ENCODE measurements at places on chromosomes 3 and 15.
A peak's percentile ranks its signal among the peaks of the same experiment; 100 is the strongest.

GRCh38 chr3:105793040-105793439 lies 75.8 kb downstream of the CBLB start:
- DNase-seq, result peak; percentile 8

DNA sequence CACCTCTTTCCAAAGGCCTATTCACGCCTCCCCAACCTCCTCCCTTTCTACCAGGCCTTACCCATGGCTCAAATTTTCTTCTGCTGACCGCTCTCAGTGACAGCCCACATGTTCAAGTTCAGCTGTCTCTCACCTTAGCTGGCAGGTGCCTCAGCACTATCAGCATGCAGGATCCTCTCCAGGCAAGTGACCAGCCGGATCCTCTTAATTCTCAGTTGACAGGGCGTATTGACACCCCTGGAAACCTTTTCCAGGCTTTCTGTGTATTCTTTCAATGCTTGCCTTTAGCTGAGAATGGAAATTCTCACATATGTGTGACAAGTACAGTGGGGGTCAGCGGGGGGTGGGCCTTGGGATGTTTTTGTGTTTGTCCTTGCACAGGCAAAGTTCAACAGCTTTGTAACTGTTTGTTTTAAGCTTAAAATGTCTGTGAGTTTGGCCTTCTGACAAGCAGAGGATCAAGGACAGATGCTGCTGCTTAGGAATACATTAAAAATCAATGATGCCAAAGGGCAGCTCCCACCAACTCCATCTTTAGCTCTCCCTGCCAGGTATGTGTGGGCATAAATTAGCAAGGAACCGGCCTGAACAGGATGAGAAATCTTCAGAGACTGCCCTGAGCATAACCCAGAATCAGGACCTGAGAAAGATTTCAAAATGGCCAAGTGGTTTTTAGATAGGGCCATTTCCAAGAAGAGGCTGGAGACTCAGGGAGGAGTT lies 17.4 kb upstream of the BDH1 start:
- no peak for DNase-seq

- DNase-seq, result peak; percentile 55
Measured at GRCh38 chr15:30859091-30859874, 44.4 kb upstream of the FAN1 start.

- DNase-seq, result peak; percentile 93
Measured at GRCh38 chr3:138347960-138348753, at the start of gene MRAS. Gene MRAS, plus strand, starts transcription at chr3:138348579. Its CDS starts 24,305 bp downstream, at chr3:138372884.

DNA sequence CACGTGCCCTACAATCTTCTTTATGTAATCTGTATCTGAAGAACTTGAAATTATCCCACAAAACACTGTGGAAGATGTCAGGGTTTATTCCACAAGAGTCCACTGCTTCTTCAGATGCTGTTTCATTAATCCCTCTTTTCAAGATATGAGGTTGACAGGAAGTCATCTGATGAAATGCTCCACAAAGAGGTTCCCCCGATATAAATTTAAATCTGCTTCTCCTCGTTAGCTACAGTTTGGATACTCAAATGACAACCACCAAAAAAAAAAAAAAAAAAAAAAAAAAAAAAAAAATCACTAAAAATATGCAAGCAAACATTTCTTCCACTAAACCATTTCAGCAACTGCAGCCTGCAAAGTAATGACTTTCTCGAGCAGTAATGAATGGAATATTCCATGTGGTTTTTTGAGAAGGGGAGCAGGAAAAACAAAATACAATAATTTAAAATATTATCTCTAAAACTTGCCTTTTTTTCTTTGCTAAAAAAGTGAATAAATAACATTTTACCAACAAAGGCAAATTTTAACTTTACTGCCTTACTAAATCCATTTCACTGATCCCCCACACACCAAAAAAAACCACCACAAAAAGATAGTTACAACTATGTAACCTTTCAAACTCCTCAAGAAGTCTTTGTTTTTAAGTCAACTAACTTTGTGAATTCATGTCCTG lies 37.8 kb downstream of the DLG1 start:
- DNase-seq, result no peak

GRCh38 chr3:172187511-172187910 lies 148.1 kb downstream of the FNDC3B start:
- DNase-seq, result no peak

- DNase-seq, result no peak
Measured at GRCh38 chr3:100602506-100603444, 6.6 kb upstream of the ADGRG7 start.

DNA sequence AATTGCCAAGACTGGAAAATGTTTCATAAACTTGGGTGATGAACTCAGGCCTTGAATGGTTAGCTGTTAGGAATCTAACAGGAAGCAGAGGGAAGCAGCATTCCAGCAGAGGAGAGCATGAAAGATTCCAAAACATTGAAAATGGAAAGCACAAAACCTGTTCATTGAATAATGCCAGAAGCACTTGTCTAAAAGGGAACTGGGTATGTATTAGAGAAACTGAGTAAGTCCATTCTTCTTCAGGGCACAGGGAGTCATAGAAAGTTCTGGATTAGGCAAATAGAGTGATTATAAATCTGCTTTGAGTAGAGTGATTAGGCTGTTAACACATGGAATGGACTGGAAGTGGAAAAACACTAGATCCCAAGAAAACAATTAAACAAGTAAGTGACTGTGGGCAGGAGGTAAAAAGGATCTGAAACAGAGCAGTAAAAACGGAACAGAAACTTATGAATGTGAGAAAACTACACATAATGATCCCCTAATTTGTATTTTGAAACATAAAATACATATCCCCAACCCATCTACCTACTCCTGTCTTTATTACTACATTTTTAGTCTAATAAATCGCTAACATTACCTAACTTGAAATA lies 343.4 kb downstream of the TBC1D5 start:
- DNase-seq, result no peak

GRCh38 chr3:87719060-87719459 lies 339.7 kb downstream of the CGGBP1 start:
- no peak for DNase-seq

- DNase-seq, result peak; percentile 79
Measured at GRCh38 chr15:51281368-51281967, 56.9 kb downstream of the CYP19A1 start.

DNA sequence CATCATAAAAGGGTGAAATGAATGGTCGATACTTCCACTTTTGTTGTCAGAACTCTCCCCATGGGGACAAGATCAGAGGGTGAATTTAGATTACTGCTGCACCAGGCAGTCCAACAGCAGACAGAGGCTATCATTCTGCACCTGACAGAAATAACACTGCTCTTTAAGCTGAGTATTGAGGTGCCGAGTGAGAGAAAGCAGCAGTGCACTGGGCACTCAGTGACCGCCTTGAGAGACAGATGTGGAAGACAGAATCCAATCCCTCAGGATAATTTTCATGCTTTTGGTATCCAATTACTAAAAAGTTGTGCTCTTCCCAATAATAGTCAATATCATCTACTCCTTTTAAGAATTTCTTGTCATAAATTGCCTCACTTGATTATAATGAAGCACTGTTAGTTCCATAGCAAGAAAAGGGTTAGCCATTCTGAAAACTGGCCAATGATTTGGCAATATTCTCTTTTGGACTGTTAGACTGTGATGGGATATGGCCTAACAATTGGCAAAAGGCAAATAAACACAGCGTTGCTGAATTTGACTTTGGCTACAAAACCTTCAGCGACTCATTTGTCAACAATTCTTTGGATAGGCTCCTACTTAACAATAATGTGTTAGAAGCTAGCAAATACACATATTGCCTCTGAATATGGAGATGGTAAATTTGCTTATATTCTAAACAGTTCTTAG lies 5.5 kb downstream of the FGF7 start:
- no peak for DNase-seq

DNA sequence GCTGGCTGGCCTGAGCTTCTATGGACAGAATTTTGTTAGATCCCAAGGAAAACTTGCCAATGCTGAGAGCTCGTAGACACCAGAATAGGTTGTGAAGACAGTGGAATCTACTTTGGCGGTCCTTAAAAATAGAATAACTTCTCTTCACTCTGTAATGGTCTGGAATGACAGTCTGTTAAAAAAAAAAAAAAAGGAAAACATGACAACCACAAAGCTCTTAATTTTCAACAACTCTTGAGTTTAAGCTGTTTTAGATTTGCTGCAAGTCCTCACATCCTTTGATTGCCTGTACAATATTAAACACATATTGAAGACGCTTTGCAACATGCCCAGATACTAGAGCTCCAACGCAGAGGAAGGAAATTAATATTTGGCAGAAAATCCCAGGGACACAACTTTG lies 122.8 kb upstream of the GALNT15 start:
- no peak for DNase-seq

- peak; percentile 88 for DNase-seq
Measured at GRCh38 chr15:88657326-88658069, 18.7 kb downstream of the ISG20 start.

DNA sequence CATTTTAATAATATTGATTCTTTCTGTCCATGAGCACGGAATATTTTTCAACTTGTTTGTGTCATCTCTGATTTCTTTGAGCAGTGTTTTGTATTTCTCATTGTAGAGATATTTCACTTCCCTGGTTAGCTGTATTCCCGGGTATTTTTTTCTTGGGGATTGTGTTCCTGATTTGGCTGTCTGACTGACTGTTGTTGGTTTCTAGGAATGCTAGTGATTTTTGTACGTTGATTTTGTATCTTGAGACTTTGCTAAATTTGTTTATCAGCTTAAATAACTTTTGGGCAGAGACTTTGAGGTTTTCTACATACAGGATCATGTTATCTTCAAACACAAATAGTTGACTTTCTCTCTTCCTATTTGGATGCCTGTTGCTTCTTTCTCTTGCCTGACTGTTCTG lies 418.8 kb upstream of the ALCAM start:
- no peak for DNase-seq

- DNase-seq, result no peak
Measured at GRCh38 chr3:38985981-38986380, 65.8 kb downstream of the SCN11A start.

DNA sequence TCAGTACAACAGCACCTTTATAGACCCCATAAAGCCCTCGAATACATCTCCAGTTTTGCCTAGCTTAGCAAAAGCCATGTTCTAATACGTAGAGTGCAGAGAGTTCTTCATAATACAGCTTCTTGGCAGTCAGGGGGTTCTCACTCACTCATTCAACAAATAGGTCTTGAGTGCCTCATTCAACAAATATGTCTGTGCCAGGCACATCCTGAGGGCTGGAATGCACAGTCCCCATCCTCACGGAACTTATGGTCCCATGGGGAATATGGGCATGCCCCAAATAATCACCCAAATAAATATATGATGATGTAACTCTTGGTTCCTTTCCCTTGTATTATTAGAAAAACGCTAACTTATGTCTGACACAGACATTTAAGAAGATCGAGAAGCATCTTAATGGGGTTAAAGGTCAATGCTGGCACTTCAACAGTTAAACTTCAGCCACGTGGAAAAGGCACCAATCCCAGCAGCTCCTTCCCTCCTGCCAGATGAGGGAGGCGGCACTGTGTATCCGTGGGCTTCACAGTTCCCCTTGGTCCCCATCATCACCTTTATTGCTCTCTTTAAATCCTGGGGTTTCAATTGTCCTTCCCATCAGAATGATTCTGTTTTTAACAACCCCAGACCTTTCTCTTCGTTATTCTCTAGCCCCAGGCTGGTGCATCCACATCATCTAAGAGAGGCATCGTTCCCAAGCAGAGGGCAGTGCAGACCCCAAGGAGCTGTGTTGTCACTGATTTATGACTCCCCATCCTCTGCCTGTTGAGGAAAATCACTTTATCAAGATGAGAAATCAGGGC lies 18.9 kb upstream of the SEMA5B start:
- DNase-seq, result no peak

DNA sequence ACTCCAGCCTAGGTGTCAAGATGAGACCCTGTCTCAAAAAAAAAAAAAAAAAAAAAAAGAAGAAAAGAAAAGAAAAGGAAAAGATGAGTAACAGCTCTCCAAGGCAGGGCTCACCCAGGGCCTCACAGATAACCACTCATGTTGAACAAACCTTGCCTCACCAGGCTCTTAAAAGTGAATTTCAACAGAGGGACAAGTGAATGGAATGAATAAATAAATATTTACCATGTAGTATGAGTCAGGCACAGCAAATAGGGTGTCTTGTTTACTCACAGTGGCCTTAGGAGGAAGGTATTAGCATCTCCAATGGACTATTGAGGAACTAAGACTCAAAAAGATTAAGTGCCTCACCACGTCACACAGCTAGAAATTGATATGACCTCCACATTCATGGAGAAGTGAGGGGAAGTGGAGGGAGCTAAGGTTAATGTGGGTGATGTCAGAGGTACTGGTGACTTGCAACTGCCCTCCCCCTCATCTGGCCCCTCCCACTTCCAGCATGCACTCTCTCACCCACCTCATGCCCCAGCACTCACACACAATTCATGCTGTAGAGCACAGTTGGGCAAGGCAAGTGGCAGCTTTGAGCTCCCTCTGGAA lies 255.5 kb downstream of the UACA start:
- DNase-seq, result no peak

DNA sequence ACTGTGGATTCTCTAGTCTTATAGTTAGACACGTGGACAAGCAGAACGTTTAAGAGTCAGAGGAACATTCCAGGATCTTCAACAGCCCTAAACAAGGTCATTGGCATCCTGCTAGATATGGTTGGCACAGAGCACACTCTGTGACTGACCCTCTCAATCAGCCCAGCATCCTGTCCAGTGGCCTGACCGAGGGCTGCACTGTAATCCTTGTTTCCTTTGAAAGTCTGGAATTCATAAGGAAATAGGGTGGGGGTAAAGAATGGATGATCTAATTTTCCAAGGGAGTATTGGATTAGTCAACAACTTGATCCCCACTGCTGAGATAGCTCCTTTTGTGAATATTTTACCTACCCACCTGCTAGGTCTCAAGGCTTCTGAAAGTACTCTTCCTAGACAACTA lies 94.5 kb upstream of the DLG1 start:
- DNase-seq, result peak; percentile 0

- DNase-seq, result no peak
Measured at GRCh38 chr15:63473749-63473998, 30.7 kb upstream of the USP3 start.

DNA sequence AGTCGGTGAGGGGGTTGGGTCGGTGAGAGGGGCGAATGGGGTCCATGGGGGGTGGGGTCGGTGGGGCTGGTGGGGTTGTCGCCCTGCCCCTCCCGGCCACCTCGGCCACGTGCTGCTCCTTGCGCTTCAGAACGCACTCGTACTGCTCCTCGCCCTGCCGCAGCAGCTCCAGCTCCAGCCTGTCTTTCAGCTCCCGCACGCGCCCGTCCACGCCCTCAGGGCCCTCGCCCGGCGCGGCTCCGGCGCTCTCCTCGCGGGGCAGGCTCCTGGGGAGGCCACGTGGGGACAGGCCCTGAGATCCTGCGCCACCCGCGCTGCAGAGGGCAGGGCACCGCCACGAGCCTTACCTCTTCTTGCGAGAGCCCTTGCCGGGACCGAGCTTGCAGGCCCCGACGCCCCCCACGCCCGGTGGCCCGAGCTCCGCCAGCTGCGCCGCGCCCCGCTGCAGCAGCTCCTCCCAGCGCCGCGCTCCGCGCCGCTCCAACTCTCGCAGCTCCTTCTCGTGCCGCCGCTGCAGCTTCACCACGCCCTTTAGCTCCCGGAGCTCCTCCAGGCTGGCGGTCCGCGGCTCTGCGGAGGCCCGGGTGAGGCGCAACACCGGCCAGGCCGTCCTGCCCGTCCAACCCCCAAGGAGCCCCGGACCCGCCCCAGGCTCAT lies 8.2 kb upstream of the ANKRD63 start:
- peak; percentile 90 for DNase-seq

GRCh38 chr3:172209333-172210321 lies 170.2 kb downstream of the FNDC3B start:
- DNase-seq, result no peak

- DNase-seq, result no peak
Measured at GRCh38 chr15:79615754-79616153, 183.6 kb downstream of the MINAR1 start.

GRCh38 chr3:150870406-150870805 lies 34.8 kb downstream of the MINDY4B start:
- DNase-seq, result no peak

- no peak for DNase-seq
Measured at GRCh38 chr3:6229778-6230410, 631.0 kb upstream of the GRM7 start.
